NCI-H1694 (cell line): ENCODE measurements at places on chromosomes 3 and 15.

DNA sequence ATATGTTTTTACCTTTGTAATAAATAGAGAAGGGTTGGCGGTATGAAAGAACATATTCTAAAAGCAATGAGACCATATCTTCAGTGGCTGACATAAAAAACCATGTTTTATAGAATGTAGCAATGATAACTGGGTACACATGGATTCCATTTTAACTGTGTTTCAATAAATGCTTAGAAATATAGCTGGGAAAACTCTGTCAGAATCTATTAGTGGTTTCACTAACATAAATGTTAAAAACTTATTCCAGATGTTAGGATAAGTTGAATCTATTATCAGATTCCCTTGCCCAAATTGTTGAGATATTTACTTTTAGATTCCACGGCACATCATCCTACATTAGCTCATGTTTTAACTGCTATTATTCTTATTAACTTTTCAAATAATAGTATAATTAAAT is 772.2 kb upstream of the ALCAM start:
- DNase-seq: no peak

- no peak for DNase-seq
These were observed 25.3 kb upstream of the PIAS1 start for GRCh38 chr15:68028888-68029207.

DNA sequence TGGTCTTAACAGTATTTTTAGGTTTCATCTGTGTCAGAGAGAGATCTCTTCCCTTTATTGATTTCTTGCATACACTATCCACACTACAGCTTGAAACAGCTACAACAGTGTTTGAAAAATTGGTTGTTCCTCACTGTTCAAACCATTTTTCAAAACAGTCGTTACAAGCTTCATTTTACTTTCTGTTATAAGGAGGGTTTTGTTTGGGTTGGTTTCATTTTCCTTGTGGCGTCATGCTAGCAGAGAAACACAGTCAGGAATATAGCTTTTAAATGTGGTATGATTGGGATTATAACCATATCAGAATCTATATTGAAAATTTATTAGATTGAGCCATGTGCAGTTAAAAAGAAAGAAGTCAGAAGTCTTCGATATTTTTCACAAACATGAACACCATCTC is 400.6 kb downstream of the ZBTB20 start:
- DNase-seq: no peak

GRCh38 chr3:40574661-40575060 is 49.9 kb downstream of the ZNF621 start:
- no peak for DNase-seq

DNA sequence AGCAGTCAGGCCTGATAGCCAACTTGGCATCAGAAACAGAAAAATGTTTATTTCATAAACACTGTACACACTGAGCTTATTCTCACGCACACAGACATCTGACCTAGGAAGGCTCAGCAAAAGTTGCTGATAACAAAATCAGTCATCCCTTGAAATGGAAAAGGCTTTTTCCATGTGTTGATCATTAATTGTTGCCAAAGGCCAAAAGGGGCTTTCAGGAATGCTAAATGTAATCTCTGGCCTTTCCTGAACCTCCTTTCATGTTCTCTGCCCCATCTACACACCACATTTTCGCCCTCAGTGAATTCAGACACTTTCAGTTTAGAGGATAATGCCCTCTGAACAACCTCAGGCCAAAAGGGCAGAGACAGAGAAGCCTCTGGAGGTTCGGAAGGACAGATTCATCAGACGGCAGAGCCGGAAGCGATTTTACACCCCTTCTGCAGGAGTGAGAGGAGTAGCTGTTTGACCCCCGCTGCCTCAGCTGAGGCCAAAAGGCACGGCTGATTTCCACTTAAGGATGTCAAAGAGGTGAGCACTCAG is 14.5 kb downstream of the RTP4 start:
- DNase-seq: no peak

DNA sequence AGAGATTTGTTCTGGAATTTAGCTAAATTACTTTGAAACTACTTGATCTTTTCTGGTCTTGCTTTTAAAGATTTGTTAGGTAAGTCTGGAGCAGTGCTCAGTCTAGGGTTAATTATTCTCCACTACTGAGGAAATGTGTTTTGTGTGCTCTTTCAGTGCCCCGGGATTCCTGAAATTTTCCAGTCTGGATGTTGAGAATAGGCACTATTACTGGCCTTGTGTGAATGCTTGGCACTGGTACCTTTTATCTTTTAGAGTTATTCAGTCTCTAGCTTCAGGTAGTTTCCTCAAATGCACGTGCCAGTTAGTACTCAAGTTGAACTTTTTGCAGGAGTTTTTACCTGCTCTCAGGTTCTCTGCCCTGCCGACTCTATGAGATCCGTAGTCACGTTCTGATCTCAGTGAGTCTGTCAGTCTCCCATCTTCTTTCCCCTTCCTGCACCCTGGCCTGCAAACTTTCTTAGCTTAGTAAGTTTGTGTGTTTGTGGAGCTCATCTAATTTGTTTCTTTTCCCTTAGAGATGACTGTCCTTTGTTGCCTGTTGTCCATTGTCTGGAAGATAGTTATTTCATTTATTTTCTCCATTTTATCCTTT is 39.5 kb downstream of the TCF12 start:
- no peak for DNase-seq

- DNase-seq: no peak
These were observed 70.5 kb upstream of the LIPC start for GRCh38 chr15:58361273-58361759.

DNA sequence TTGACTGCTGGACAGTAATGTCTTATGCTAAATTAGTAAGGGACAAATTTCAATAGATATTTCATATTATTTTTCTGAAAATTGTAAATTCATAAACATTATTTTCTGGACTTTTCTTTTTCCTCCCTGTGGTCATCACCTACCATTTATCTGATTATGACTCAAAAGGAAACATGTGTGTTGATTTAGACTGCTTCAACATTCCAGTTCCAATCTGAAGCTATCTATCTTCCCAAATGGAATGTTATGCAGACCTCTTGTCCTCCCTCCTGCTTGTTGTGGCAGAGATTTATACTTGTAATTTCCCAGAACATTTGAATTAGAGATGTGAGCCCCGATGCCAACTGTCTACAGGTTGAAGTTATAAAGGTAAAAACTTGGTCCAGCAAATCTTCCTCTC is 803.4 kb downstream of the TUSC7 start:
- no peak for DNase-seq

GRCh38 chr3:158026236-158026635 is 80.0 kb downstream of the SHOX2 start:
- DNase-seq: no peak

DNA sequence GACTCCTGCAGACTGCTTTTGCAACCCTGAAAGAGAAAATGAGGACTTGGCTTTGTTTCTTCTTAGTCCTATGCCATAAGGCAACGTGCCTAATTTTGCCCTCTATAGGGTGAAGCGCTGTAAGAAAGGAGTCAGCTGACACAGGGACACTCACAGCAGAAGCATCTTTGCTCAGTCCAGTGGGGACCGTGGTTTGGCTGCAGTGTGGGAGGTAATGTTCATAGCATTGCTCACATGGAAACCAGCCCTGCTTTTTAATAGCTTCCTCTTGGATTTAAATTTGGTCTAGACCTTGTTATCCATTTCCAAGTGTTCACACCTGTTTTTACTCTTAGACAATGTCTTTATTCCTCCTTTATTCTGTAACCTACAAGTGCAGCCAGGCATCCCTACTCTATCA is 1032.1 kb downstream of the NTRK3 start:
- DNase-seq: no peak

- no peak for DNase-seq
These were observed 6.1 kb downstream of the GRM2 start for GRCh38 chr3:51712963-51713362.

GRCh38 chr15:39781147-39781966 is 1.3 kb downstream of the FSIP1 start:
- DNase-seq: no peak

GRCh38 chr3:13461169-13462124 is 18.7 kb upstream of the HDAC11 start:
- no peak for DNase-seq

DNA sequence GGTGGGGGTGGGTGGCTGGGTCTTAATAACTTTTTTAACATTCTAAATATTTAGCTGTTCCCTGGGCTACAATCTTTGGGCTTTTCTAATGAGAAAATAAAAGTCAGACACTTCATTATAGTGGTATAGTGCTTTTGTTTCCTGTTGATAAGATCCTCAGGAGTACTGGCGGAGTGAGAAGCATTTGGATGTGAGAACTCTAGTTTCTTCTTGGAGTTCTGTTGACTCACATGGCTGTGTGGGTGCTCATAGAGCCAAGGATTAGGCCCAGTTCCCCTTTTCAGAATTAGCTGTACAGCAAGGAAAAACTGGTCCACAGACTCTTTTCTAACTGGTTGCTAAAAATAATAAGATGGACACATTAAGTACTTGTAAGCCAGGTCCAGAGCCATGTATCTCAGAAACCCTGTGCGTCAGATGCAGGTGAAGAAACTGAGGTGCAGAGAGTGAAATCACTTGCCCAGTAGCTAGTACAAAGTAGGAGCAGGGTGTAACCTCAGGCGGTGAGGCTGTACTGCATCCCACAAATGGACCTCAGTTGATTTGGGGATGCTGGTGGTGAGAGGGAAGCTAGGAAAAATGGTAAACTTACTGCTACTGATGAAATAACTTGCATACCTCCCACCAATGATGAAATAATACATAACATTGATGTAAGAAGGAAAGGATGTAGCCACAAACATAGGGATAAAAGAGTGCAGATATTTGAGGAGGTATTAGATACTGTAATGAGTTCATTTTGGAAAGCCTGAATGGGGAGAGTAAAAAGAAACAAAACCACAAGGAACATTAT is 2.3 kb downstream of the ITPR1 start:
- DNase-seq: no peak

GRCh38 chr3:32872487-32873382 is 54.9 kb downstream of the TRIM71 start:
- no peak for DNase-seq
